ENCODE measurements at places on chromosomes 3 and 15.
A peak's percentile ranks its signal among the peaks of the same experiment; 100 is the strongest.

GRCh38 chr3:77146004-77146403 lies 106.1 kb downstream of the ROBO2 start:
- DNase-seq: no peak

DNA sequence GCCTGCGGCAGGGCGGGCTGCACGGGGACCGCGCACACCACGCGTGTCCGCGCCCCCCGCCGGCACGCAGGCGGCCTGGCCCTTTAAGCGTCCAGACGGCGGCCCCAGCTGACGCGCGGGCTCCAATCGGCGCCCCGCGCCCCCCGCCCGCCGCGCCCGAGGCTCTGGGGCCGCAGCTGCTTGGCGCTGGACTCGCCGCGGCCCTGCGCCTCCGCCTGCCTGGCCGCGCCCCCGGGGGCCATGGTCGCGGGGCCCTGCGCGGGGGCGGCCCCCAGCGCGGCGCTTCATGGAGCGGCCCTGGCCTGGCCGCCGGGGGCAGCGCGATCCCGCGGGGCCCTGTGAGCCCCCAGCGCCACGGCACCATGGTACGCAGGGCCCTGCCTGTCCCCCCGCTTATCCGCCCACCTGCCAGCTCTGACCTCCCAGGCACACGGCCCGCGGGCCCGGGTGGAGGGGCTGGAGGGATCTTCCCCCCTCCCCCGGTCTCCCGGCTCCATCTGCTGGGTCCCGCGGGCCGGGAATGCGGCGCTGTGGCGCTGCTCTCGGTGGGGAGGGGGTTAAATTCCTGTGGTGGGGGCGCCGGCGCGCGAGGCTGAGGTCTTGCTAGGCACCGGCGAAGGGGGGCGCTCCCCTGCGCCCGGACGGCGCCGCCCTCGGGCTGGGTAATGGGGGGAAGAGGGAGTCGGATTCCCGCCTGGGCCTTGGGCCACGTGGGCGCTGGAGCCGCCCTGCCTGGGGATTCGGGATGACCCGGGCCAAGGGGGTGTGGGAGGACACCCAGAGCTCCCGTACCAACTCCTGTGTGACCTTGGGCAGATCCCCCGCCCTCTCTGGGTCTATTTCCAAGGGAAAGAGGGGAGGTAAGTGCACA lies 1.1 kb downstream of the ZBTB47 start:
- peak; percentile 68 for DNase-seq

GRCh38 chr3:119125742-119126504 lies 20.0 kb upstream of the TEX55 start:
- DNase-seq: no peak

DNA sequence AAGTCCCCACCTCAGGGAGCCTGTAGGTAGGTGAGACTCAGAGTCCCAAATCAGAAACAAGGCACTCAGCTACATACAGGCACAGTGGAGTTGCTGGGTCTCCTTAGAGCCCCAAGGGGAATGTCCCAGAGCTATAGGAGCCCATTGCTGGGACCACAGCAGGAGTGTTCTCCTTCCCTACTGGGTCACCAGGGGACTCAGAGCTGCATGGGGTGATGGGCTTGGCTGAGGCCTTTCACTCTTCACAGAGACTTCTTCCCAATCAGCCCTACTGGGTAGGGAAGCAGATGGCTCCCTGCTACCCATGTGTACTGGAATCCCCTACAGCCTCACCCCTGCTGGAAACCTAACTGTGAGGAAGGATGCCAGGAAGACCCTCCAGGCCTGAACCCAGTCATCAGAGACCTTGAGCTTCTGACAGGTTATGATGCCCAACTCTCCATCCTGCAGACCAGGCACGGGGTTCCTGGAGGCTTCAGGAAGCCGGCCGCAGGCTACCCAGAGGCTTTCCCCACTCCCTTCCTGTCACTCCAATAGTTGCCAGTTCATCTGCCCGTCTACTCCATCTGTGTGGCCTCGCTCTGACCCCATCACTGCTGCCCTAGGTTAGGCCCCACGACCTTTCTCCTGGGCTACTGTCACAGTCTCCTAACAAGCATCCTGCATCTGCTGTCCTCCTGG lies 24.0 kb downstream of the RASGRF1 start:
- no peak for DNase-seq

- DNase-seq: peak; percentile 35
These were observed 68.0 kb downstream of the CNTN3 start for GRCh38 chr3:74546426-74546825.

GRCh38 chr3:109122690-109123089 lies 4.8 kb upstream of the MORC1 start:
- DNase-seq: no peak

DNA sequence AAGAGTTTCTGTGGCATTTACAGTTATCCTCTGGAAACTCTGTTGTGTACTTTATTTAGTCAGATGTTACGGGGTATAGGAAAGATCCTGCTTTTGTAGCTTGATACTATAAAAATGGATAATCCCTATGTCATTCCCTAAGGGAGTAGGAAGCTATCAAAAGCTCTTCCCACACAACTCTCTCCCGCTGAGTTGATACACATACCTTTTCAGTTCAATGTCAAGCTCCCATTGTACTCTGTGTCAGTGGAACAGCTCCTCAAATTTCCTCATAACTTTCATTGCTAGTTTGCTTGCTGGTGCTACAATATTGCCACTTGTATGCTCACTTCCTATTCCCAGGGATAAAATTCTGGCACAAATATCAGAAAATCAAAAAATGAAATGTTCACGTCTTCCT lies 893.3 kb upstream of the GBE1 start:
- no peak for DNase-seq

- DNase-seq: no peak
These were observed 40.4 kb upstream of the ACKR4 start for GRCh38 chr3:132556508-132557159.

- no peak for DNase-seq
These were observed 50.0 kb upstream of the ZNF280D start for GRCh38 chr15:56783156-56783856.

Measured in fibroblast of skin of abdomen (primary cell).